ENCODE measurements at places on chromosomes 7 and 10.

- peak; percentile 3 for DNase-seq
Measured at GRCh38 chr7:3138997-3139396, 95.3 kb upstream of the CARD11 start.

DNA sequence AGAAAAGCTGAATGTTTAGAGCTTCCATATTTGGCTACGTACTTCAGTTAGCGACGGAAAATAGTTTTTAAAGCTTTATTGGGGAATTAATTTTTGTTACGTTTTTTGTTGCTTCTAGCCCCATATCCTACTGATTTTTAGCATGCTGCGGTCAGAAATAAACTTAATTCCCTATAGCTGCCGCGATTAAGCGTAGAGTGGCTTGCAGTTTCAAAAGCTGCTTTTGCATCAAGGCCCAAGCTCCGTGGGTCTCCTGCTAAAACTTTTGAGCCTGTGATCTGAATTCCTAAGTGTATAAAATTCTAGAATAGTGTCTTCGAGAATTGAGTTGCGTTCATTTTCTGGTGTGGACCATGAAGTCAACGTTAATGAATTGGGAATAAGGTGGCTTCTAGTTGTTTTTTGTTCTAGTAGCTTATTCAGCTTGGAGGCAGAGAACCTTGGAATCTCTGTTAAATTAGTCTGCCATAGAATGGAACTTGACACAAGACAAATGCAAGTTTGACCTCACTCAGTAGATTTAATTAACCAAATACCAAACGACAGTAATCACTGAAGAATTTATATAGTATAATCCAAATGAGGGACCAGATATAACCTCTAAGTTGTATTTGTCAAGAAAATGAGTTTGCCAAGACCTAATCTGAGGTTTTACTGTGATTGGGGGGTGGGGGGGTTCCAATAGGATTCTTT is 977 bp downstream of the CALU start:
- peak; percentile 43 for DNase-seq

DNA sequence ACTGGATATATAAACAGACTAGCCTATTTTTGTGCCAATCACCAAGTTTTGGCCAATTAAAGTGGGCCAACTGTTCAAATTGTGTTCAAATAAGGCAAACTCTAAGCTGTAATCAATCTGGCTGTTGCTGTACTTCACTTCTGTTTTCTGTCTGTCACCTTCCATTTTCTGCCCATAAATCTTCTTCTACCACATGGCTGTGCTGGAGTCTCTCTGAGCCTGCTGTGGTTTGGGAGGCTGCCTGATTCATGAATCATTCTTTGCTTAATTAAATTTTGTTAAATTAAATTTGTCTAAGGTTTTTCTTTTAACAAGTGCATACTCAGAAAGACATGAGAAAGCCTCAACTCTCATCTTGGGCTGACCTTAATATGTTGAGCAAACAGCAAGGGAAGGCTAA is 172.6 kb upstream of the VIPR2 start:
- DNase-seq: no peak

DNA sequence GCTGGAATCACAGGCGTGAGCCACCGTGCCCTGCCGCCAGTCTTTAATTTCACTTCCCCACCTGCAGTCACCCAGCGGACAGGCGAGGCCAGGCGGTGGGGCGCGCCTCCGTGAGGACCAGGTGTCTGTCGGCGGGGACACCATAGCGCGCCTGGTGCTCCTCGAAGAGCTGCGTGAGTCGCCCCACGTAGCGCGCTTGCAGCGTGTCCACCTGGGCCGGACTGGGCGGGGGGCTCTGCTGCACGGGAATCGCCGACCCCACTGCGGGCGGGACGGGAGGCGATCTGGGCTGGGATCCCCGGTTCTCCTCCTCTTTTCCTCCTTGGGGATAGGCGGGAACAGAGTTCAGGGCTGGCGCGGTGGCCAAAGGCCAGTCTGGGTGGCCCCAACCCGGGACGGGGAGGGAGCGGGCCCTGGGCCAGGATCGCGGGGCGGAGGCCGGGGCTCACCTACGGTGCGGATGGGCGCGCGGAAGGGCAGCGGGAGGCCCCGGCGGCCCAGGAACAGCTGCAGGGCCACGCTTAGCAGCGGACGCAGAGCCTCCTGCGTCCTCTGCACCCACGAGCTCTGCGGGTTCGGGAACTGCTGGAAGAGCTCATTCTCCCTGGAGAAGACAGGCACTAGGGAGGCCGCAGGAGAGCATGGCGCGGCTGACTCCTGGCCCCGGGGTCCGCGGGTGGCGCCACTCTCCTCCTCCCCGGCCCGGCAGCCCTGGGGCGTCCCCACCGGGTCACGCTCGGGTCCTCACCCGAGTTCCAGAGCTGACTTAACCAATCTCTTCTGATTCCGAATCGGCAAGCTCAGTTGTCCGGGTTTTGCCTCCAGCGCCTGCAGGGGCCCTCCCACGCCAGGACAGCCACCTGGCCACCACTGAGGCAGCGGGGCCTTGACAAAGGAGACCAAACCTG is 1.1 kb upstream of the MOGAT3 start:
- DNase-seq: no peak

DNA sequence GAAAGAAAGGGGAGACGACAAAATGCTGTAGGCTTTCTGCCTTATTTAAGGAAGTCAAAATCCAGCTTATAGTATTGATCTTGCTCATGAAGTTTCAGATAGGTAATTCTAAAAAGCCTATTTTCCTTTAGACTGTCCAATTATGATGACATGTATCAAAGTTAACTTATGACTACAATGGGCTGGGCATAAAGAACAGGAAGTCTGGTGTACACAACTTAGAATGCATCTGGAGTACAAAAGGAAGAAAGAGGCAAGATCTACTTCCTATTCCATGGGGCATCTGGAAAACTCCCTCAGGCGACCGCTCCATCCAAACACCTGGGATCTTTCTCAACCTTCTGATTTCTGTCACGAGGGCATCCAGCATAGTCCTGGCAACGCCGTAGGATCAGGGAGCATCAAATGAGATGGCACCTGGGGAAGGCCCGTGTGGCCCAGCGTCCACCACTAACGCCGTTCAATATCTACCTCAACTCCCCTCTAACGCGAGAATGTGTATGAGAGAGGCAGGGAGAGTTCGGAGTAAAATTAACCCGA is 512 bp downstream of the FAM24B start:
- DNase-seq: peak; percentile 19

DNA sequence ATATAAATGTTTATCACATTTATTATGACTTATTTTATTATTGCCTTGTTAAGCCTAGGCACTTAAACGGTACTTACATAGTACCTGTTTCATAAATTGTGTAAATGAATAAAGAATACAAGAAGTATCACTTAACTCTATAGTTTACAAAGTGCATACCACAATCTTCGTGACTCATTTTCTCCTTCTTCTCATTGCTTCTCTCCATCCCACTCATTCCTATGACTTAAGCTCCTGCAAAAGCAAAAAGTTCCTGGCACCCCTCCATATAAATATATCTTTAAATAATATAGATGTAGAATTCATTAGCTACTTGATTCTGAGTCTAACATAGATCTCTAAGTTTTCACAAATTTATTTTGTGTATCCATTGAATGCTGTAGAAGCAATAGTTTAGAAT is 1382.0 kb upstream of the CELF2 start:
- DNase-seq: peak; percentile 66

DNA sequence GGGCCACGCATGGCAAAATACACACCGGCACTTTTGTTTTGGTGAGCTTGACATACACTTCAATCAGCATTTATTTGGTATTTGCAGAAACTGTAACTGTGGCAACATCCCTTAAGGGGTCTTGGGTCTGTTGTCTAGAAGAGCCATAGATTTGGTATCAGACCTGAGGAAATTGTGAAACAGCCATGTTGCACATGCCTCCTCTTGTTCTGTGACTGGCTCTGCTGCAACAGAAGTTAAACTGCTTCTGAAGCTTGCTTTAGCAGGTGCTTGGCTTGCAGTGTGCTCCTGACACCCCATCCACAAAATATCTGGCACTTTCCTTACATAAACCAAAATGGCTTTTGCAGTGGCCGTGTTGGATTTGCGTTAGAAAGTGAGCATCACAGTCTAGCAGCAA is 247.3 kb downstream of the GATA3 start:
- DNase-seq: no peak

GRCh38 chr7:25762511-25763462 is 389.2 kb upstream of the NFE2L3 start:
- no peak for DNase-seq

- DNase-seq: no peak
Measured at GRCh38 chr10:132595854-132596253, 58.3 kb downstream of the INPP5A start.

DNA sequence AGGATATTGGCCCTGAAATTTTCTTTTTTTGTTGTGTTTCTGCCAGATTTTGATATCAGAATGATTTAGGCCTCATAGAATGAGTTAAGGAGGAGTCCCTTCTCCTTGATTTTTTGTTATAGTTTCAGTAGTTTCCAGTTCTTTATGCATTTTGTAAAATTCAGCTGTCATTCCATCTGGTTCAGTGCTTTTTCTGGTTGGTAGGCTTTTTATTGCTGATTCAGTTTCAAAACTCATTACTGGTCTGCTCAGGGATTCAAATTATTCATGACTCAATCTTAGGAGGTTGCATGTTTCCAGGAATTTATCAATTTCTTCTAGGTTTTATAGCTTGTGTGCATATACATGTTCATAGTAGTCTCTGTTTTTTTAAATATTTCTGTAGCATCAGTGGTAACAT is 10.1 kb upstream of the TMEM196 start:
- no peak for DNase-seq

DNA sequence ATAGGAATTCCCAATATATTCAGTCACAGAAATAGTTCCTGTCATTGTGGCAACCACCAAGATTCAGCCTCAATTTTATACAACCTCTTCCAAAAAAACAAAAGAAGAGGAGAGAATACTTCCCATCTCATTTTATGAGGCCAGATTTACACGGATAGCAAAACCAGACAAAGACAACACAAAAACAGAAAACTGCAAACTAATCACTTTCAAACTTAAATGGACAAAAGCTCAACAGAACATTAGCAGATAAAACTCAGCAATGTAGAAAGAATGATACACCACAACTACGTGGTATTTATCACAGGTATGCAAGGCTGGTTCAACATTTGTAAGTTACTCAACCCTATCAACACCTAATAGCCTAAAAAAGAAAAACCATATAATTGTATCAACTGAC is 22.0 kb downstream of the PEX1 start:
- DNase-seq: no peak

DNA sequence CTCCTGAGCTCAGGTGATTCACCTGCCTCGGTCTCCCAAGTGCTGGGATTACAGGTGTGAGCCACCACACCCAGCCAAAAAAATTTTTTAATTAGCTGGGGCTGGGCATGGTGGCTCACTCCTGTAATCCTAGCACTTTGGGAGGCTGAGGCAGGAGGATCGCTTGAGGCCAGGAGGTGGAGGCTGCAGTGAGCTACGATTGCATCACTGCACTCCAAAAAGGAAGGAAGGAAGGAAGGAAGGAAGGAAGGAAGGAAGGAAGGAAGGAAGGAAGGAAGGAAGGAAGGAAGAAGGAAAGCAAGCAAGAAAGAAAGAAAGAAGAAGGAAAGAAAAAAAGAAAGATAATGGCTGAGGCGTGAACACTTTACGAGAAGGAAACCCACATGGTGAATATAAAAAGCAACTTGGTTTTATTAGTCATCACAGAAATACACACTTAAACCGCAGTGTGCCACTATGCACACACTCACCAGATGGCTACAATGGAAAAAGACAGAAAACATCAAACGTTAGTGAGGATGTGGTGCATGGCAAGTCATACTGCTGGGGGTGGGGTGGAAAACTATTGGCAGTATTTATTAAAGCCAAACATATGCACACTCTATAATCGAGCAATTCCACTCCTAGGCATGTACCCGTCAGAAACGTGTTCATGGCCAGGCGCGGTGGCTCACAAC is 4.4 kb upstream of the CCL26 start:
- DNase-seq: peak; percentile 96

GRCh38 chr10:133106516-133106915 is 18.8 kb downstream of the ADGRA1 start:
- DNase-seq: no peak

- DNase-seq: no peak
Measured at GRCh38 chr10:112969542-112969941, 19.5 kb downstream of the TCF7L2 start.

- DNase-seq: no peak
Measured at GRCh38 chr10:21650353-21650752, 116.3 kb downstream of the MLLT10 start.

- DNase-seq: peak; percentile 47
Measured at GRCh38 chr7:149670288-149670687, 103.1 kb downstream of the ZNF467 start.

DNA sequence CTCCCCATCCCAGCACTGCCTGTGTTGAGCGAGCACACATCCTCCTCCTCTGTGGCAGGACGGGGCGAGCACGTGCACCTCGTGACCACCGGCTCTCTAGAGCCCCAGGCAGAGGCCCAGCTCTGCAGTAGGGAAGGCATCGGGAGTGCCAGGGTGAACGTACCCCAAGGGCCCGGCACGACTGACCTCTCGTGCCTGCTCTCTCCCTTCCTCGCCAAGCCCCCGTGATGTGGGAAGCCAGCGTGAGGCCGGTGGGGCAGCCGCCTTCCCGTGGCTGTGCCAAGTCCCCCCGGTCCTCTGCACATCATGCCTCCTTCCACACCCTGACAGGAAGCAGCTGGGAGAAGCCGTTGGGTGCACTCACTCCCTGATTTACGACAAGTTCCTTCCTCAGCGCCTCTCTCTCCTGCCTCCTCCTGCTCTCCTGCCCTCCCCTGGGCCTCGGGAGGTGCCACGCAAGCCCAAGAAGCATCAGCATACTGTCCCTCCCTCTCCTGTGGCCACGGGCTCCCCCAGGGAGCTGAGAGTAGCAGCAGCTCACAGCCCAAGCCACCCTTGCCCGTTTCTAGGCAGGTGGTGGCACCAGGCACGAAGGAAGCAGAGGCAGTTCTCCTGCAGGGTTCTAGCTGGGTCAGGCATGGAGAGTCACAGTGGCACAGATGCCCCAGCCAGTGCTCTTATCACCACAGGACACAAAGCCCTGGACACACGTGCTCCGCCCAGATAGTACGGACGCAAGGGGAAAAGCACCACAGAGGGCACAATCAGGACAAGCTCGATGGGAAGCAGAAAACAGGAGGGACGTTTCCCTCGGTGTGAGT is 47.0 kb downstream of the AMZ1 start:
- no peak for DNase-seq

DNA sequence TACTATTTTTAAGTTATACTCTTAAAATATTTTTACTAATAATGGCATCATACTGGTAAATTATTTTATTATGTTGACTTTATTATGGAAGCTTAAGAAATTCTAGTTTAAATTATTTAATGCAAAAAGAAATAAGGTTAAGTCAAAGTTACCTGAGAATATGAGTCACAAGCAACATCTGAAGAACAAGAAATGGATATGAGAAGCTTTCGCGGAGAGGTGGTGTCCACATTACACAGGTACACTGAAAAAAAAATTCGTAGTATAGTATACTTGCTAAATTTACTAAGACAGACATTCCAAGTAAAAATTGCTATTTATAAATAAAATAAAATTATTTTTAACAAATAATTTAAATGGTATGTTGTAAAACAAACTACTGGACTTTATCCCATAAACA is 143.8 kb downstream of the AVL9 start:
- DNase-seq: no peak
